ENCODE measurements at places on chromosomes 6 and 20.
A peak's percentile ranks its signal among the peaks of the same experiment; 100 is the strongest.

DNA sequence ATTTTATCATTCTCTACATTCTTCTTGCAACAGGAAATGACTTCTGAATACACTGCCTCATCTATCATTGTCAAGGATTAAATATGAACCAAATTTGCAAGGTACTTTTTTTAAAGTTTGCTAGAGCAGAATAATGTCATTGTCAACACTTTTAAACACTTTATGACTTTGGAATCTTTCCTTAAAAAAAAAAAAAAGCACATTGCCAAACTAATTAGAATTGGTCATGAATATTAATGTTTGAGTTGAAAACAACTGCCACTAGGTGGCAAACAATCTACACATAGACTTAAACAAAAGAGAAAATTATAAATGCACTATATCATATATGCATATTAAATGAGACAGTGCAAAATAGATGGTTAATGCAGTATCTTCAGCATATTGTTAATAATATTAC lies 32.5 kb upstream of the TMEM244 start:
- no peak for DNase-seq

- DNase-seq: no peak
Observed at GRCh38 chr20:34215711-34216381, 25.4 kb upstream of the ASIP start.

- DNase-seq: no peak
Observed at GRCh38 chr6:149284904-149285303, 32.6 kb upstream of the TAB2 start.

DNA sequence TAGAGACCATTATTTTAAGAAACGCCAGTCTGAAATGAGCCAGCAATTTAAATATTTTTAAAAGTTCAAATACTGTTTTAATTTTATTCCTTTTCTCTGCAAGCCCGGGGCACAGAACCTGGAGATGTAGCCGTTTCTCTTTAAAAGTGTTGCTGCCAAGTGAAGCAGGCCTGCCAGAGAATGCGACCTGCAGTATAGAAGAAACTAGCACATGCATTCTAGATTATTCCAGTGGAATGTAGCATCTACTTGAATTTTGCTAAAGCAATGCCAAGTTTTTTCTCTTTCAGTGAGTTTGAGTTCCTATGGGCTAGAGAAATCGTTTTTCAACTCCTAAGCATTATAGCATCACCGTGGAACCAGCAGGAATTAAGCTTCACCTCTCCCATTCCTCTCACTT lies 101.3 kb downstream of the QRSL1 start:
- no peak for DNase-seq

GRCh38 chr6:158287047-158287446 lies 25.2 kb upstream of the TULP4 start:
- DNase-seq: no peak

GRCh38 chr20:577167-577791 lies 32.8 kb downstream of the TCF15 start:
- no peak for DNase-seq

DNA sequence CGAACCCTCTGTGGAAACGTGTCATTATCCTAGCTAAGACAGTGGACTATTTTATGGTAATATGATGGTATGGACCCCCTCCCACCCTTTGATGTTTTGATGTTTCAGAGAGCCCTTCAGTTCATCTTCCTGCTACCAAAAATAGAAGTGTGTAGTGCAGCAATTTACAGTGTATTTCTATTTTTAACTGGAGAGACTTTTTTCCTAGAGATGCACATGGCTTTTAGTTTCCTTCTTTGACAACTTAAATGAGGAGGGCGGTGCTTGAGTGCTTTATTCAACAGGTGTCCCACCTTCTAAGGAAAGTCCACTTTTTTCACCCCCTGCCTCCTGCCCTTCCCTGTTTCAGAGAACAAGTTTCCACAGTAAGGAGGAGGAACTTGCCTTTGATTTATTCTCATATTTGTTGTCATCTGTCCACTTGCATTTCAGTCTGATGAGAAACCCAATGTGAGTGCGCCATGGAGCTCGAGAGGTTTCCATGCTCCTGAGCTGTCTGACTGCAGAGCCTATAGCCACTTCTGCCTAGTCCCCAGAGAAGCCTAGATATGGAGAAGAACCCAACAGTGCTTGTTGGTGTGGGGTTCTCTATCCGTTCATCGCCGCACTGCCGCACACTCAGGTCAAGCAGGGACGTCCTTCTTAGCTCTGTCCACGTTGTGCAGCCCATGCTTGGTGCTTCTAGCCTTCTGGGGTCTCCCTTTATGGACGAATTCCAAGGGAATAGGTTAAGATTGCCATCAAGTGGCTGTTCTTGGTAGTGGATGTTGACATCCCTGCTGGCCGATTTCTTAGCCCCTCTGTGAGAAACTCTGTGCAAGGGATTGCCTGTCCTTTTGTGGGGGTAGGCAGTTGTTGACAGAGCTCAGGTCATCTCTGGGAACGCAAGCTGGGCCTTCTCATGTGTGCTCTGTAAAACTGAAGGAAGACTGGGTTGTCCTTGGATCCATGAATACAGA lies 144.2 kb downstream of the JARID2 start:
- DNase-seq: no peak

DNA sequence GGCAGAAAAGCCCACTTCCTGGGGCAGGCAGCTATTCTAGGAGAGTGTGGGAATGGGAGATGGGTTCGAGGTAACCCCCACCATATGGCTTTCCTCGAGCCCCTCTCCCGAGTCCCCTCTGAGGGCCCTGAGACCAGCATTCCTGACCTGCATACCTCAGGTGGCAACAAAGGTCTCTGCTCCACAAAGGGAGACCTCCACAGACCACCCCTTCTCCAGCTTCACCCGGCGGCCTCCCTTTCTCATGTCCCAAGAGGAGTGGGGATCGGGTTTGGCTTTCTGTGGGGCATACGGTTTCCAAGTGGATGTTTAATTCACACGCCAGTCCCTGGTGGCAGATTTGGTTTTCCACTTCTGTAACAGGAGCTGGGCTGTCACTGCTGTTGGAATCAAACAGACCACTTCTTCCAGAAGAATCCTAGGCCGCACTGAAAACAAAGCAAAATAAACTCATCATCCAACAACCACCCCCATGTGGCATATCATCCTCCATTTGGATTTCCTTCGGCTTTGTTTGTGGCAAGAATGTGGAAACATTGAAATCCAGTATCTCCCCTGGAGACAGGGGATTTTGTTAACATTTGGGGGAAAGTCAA lies 83.2 kb downstream of the DLL1 start:
- no peak for DNase-seq

DNA sequence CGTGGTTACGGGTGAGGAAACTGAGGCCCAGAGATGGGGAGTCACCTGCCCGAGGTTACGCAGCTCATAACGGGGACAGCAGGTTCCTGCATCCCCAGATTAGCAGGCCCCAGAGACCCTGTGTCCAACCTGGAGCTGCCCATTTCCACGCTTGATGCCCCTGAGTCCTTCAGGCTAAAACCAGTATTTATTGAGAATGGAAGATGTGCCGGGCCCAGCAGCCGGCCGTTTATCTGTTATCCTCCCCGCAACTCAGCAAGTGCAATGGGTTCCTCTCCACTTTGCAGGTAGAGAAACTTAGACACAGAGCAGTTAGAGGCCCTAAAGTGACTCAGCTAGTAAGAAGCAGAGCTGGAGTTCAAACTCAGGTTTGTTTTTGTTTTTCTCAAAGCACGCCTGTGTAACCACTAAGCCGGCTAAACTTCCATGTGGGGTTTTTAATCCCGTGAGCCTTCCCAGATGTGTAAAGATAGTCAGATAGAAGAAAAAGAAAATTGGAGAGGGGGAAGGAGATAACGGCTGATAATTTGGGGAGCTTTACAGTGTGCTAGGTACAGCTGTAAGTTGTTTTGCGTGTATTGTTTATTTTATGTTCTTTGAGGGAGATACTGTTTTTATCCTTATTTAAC lies 775 bp downstream of the PFDN4 start:
- no peak for DNase-seq

DNA sequence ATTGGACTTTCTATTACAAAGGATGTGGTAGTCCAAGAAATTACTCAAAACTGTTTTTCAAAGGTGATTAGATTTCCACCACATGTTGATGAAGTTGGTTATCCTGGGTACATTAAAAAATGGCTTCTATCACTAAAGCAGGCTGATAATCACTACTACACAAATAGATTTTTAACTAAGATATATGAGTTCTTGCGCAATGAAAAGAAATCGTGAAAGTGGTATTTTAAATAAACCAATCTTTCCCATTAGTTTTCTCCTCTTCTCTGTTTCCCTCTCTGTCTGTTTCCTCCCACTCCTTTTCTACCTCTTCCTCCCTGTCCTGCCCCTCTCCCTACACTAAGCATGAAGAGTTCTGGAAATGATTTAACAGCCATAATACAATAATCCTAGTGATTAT lies 487.9 kb upstream of the CITED2 start:
- no peak for DNase-seq

- no peak for DNase-seq
Observed at GRCh38 chr6:23964865-23965264, 161.2 kb upstream of the NRSN1 start.

DNA sequence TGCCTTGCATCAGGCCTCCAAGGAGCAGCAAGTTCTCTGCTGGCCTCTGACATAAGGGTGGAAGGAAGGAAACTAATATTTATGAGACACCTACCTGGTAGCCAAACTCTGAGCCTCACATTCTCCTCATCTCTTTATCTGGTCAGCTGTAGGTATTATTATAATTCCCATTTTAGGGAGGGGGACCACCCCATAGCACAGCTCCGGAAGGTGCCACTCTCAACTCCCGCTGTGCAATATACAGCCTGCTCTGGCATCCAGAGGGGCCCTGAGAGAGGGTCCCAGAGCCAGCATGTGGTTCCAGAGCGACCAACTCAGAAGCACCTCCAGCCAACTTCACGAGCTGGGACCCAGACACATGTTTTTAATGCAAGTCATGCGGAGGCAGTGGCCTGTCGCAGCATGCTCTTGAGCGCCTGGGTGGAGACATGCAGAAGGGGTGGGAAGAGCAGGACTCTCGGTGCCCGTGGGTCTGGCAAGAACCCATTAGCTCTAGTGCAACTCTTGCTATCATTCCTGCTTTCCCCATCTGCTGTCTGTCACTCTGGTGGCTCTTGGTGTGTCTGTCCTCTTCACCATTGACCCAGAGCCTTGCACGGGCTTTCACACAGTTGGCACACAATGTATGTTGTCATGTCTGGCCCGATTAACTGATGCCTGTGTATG lies 15.0 kb upstream of the MYMX start:
- no peak for DNase-seq

- DNase-seq: no peak
Observed at GRCh38 chr6:101445527-101445926, 52.0 kb downstream of the GRIK2 start.

DNA sequence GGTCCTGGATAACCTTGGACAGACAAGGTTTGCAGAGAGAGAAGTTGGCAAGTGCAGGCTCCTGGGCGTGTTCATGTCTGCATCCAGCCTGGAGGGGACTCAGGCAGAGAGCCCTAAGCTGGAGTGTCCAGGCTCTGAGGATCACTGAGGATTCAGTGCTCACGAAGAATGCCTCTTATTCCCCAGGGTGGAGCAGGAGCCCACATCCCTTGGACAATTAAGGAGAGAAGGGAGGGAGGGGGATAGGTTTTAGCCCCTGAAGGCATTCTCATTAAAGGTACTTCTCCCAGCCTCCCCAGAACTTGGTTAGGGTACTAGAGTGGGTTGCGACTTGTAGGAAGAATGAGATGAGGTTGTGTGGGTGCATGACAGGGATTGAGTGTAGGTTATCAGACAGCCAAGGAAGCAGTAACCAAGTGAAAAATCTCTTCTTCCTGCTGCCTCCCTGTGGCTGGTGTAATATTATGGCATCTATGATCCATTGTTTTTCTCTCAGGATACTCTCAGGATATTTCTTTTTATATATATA lies 680 bp downstream of the HLA-DPB1 start:
- no peak for DNase-seq

- no peak for DNase-seq
Observed at GRCh38 chr6:159609652-159610178, 83.3 kb downstream of the SOD2 start.

- no peak for DNase-seq
Observed at GRCh38 chr6:157879873-157880254, 56.8 kb downstream of the SNX9 start.

DNA sequence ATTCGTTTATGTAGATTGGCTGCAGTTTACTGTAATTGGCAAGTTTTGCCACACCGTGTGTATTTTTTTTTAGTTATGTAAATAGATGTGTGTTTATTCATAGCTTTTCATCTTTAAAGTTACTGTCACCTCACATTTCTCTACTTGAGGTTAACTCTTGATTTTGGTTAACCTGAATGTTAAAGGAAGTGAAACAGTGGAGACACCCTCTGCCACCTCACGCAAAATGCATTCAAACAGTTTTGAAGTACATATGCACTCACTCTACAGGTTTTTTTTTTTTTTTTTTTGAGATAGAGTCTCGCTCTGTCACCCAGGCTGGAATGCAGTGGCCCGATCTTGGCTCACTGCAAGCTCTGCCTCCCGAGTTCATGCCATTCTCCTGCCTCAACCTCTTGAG lies 17.7 kb downstream of the OR2A4 start:
- no peak for DNase-seq

DNA sequence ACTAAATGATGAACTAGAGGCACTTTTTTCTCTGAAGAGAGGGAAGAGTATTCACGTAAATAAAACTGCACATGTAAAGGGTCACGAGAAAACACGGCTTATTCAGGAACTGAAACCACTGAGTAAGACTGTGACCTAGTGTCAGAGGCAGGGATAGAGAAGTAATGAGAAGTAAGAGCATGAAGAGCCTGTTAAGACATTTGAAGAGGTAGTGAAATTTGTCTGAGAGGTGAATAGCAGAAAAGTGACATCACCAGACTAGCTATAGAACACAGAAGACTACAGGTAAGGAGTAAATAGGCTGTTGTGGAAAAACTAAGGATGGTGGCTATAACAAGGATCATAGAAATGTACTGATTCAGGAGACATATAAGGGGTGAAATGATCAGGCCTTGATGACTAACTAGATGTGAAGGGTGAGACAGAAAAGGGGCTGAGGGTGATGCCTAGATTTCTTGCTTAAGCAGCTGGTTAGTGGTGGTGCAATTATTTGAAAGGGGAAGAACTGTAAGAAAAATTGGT lies 76.8 kb downstream of the REV3L start:
- DNase-seq: peak; percentile 93

DNA sequence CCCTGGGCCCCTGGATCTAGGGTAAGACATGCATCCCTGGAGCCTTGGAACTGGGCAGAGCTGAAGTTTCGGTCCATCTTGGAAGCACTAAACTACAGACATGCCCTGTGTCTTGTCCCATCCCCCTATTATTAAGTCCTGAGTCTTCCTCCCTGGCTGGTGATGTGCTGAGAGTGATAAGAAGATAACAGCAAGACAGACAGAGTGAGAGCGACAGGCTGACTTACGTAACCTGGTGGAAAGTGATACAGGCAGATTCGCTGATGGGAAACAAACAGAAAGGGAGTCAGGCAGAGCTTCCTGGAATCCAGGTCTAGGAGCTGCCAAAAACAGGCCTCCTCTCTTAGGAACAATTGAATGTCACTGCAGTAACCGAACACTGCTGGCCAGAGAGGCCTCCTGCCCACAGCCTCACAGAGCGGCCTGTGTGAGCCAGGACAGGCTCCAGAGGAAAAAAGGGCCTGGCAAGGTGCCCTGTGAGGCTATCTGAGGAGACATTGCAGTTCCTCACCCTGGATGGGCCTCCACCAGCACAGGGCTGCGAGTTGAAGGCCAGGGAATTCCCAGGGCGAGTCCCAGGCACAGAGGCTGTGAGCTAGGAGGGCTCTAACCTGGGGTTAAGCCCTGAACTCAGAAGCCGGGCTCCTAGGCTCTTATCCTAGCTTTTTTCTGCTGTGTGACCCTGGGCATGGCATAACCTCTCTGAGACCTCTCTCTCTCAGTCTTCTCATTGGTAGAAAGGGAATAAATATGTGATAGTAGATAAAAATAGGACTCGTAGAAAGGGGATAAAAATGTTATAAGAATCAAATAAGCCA lies 34.2 kb upstream of the B4GALT5 start:
- no peak for DNase-seq

- no peak for DNase-seq
Observed at GRCh38 chr20:32589256-32589655, 4.1 kb upstream of the NOL4L start.
